ENCODE measurements at places on chromosomes 3 and 15.

- DNase-seq, result no peak
Observed at GRCh38 chr3:20047976-20048883, 8.0 kb downstream of the KAT2B start.

DNA sequence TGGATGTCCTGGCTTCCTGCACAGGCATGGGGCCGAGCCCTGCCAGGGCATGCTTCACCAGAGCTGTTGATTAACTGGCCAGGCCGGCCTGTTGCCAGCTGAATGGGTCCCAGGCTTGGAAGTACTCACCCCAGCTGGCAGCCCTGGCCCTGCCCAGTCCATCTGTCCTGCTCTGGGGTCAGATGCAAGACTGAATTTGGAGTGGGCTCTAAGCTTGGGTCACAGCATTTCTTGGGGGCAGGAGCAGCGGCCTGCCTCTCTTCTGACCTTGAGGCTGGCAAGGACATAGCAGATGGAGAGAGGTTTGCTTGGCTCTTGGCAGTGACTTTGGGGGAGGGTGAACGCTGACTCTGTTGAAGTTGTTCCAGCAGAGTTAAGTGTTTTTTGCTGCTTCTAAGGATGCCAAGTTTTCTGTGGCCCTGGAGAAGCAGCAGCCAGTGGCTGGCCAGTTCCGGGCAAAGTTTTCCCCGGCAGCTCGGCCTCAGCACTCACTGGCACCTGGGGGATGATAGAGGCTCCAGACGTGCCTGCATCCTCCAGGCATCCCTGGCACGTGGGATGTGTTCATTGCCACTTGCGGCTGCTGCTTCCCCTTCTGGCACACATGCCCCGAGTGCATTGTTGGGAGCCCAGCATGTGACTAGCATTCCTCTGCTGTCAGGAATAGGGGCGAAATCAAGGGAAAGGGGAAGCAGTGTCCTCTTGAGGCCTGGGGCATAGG is 22.9 kb downstream of the PDIA5 start:
- DNase-seq, result no peak

DNA sequence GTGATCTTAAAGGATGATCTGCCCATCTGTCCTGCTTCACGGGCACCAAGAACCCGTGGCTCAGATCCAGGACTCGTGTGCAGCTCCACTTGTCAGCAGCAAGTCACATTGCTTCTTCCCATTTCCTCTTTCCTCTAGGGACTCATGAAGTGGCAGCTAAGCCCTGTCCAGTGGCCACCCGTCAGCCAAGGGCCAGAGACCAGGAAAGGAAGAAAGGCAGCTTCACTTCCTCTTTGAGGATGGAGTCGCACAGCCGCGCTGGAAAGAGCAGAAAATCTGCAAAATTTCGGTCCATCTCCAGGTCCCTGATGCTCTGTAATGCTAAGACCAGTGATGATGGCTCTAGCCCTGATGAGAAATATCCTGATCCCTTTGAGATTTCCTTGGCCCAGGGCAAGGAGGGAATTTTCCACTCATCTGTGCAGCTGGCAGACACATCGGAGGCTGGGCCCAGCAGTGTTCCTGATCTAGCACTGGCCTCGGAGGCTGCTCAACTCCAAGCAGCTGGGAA is 28.5 kb downstream of the IL16 start:
- DNase-seq, result no peak

DNA sequence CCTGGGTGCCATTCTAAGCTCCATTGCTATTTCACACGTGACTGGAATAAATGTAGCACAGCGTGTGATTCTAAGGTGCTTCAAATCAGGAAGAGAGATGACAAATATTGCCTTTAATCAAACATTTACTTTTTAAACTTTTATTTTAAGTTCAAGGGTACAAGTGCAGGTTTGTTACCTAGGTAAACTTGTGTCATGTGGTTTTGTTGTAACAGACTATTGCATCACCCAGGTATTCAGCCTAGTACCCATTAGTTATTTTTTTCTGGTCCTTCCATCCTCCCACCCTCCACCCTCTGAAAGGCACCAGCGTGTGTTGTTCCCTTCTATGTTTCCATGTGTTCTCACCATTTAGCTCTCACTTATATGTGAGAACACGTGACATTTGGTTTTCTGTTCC is 510.8 kb downstream of the PLOD2 start:
- no peak for DNase-seq

DNA sequence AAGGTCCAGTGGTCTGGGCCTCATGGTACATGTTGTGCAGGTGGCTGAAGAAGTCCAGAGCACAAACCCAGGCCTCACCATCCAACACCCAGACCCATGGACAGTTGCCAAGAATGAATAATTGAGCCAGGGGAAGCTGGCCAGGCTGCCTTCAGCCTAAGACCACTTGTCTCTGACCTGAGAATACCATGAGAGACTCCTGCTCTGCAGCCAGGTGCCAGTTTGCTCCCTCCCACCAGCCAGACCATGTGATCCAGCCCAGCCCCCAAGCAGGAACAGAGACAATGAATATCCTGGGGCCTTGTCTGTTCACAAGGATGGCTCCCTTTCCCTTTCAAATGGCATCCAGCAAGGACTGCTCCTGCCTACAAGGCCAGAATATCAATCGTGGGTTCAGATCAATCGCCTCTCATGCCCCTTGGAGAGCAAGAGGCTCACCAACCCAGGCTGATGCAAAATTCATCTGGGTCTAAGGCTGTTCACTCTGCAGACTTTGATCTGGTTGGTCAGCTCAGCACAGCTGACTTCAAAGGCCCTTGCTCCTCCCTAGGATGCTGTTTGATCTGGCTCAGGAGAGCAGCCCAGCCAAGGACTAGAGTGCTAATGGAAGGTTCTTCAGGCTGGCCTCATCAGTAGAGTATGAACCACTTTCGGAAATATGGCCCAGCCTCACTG is 13.4 kb downstream of the TRAIP start:
- DNase-seq, result no peak

DNA sequence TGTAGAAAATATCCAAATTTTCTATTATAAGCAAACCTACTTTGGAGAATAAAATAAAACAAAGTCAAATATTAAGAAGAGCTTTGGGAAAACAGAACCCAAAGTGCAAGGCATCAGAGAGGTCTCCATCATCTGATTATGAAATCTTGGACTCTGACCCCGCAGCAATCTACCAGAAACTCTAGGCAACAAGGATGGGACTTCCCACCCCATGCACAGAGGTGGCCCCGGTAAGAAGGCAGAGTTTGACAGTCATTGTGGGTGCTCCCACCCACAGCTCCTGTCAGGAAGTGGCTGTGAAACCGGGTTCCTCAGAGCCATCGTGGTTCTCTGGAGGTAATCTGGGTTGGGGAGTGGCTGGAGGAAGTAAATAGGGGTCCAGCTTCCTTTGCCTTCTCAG is 37.0 kb upstream of the TJP1 start:
- no peak for DNase-seq

DNA sequence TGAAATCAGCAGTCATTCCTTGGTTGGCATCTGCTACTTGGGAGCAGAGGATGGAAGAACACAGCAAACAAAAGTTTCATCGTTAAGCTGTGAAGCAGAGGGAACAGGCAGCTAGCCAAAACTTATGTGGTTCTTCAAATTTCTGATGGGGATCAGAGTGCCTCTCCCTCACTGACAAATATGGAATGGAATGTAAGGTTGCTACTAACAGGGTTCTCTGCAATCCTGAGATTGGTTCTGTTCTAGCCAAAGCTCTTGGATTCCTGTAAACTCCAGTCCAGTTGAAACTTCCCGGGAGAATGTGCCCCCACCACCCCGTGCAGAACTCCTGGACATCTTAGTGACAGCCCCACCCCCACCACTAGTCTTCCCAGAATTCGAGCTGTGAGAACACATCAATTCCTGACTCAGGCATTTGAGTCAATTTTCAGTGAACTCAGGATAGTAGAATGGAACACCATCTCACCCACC is 55.9 kb upstream of the PHLDB2 start:
- no peak for DNase-seq

DNA sequence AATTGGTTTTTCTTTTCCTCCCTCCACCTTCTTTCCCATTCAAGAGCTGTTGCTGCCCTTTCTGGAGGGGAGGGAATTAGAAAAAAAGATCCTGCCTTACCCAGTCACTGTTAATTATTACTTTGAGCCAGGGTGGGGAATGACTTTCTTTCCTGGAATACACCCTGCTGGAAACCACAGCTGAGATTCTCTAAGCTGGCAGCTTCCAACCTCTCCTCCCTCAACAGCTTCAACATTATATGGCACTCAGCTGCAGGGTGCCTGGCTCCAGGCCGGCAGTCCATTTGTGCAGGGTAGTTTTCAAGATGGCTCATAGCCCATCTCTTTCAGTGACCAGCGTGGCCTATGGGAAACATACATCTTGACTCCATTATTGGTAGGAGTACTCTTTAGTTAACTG is 105.8 kb downstream of the UBE3A start:
- no peak for DNase-seq

- no peak for DNase-seq
Observed at GRCh38 chr3:84224262-84224661, 734.5 kb upstream of the CADM2 start.

DNA sequence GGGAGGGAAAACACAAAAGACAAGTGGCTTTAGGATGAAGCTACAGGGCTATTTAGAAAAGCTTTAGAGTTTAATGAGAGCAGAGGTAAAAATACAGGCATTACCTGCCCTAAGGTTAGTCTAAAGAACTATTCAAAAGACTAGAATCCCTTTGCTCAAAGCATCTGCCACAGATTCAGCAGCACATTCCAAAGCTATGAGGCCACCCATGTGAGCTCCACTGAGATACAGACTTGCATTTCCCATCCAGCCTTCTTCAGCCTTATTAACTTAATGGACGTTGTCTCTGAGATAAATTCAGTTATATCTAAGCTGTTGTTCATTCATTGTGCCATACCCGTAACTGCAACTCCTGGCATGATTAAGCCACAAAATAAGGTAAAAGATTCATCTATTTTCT is 25.4 kb downstream of the CXCR6 start:
- no peak for DNase-seq

GRCh38 chr3:23778446-23778845 is 27.3 kb upstream of the UBE2E1 start:
- DNase-seq, result no peak

DNA sequence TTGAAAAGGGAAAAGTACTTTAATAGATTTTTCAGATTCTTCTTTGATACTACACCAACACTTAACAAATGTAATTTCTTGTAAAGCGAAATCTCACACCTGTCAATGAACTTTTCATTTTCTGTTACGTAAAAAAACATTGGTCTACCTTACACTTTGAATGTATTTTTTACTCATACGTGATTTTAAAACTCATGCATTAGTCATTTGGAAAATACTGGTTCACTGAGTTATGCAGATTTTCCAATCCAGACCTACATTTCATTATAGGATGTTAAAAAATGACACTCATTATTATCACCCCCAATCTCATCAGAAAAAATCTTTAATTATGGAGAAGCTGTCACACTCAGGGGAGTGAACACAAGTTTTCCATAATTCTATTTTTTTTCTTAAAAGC is 14.7 kb downstream of the VPS39 start:
- no peak for DNase-seq

- DNase-seq, result no peak
Observed at GRCh38 chr3:14859880-14860279, 41.1 kb downstream of the FGD5 start.

DNA sequence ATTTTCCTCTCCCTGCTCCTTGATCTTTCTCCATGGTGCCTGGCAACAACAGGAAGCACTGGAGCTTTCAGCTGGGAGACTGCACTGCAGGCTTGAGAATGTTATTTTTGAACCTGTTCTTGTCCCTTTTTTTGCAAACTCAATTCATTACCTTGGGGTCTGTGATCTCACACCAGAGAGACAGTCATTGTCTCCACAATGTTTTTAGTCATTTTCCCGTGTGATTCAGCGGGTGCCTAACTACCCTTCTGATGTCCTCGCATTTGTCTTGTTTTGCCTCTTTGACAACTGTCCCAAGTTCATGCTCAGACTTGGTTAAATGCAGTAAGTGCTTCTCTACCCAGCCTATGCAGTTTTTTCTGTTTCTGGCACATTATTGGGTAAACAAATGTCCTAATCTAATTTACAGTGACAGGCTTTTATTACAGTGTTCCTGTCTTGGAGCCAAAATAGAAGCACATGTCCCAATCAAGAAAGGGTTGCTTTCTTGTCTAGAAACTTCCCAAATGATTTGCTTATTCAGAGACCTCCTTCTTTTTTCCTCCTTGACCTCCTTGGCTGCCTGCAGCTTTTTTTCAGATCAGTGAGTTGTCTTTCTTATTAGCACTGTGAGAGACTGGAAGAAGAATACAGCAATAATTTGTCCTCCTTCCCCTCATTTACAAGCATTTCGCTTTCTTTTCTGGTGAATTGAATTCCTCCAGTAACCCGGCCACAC is 162.4 kb downstream of the NSUN3 start:
- peak; percentile 20 for DNase-seq

DNA sequence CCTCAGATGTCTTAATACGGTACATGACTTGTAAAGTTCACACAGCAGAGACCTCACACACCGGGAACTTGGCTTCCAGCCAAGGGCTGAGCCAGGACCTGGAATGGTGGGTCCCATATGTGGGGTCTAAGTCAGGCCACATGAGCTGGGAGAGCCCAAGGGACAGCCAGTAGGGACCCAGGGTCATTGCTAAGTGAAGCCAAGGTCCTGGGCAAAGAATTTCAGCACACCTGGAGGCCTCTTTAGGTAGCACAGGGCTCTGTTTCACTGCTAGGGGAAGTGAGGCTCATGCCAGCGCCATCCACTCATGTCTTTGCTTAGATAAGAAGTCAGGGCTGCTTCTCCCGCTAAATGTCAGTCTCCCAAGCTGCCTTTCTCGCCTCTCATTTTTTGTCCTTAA is 116.6 kb upstream of the TLE3 start:
- peak; percentile 12 for DNase-seq

DNA sequence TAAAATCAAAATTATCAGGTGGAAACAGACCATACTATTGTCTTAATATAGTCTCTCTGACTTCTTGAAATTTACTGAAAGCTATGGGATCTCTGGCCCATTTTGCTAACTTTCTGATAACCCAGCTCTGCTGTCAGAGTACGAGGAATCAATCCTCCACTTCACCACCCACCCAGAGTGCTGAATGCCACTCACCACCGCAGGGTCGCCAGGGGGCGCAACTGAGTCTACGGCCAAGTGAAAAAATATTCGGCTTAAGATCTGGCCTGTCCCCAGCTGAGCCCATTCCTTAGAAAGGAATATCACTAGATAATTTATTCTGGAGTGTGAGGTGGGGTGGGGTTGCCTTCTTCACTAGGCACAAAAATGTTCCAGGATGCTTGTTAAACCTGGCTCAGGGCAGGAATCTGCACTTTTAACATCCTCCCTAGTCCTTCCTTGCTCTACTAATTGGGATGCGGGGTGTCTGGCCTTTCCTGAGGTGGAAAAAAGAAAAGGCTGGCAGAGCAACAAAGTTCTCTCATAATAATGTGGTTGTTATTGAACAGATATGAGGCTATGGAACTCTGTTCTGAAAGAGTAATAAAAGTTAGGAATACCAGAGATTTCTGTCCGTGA is 520.6 kb downstream of the MFSD1 start:
- DNase-seq, result peak; percentile 39

- no peak for DNase-seq
Observed at GRCh38 chr15:39777496-39777895, 5.1 kb downstream of the FSIP1 start.

- no peak for DNase-seq
Observed at GRCh38 chr3:42729404-42730145, 27.0 kb upstream of the HHATL start.

Measured in activated CD4-positive, alpha-beta T cell treated with anti-CD3 and anti-CD28 coated beads for 48 hours (primary cell).